Dermis lymphatic vessel endothelial cell (primary cell): ENCODE measurements at places on chromosomes 6 and 20. TPM values are rescaled to one million over a fixed set of nuclear protein-coding genes. Genes with fewer than 3 reads are reported as not detected.

The SIRPD gene
- not detected in 2 replicates for total RNA-seq

The SLC16A10 gene
- total RNA-seq, result 0.11 TPM in 1 of 2 replicates, not detected in the other

The GPR6 gene
- total RNA-seq, result not detected in 2 replicates

The APOM gene
- 0.52 and 0.54 TPM in 2 replicates for total RNA-seq

The GABRR2 gene
- 0.43 and 0.77 TPM in 2 replicates for total RNA-seq

The CPXM1 gene
- 0.33 and 1.2 TPM in 2 replicates for total RNA-seq

The GPX6 gene
- total RNA-seq, result not detected in 2 replicates

The HIVEP2 gene
- total RNA-seq, result 11.3 and 12.2 TPM in 2 replicates

The TLDC2 gene
- total RNA-seq, result 0.09 and 0.11 TPM in 2 replicates

The HEY2 gene
- under 0.01 and 0.09 TPM in 2 replicates for total RNA-seq

The FNDC11 gene
- 1.2 and 2.1 TPM in 2 replicates for total RNA-seq

The LY6G5C gene
- total RNA-seq, result 1.4 and 1.5 TPM in 2 replicates

The SLC22A16 gene
- total RNA-seq, result under 0.01 TPM in 1 of 2 replicates, not detected in the other

The BNIP5 gene
- total RNA-seq, result not detected in 2 replicates

The HTR1E gene
- not detected in 2 replicates for total RNA-seq

The MYCT1 gene
- total RNA-seq, result 144 and 192 TPM in 2 replicates

The RRBP1 gene
- total RNA-seq, result 58.6 and 71.0 TPM in 2 replicates

The C20orf144 gene
- under 0.01 TPM in 2 replicates for total RNA-seq

The LPIN3 gene
- 0.17 and 1.1 TPM in 2 replicates for total RNA-seq

The ASIP gene
- not detected in 2 replicates for total RNA-seq

The GTPBP2 gene
- total RNA-seq, result 29.9 and 37.3 TPM in 2 replicates

The GCNT2 gene
- 55.2 and 87.2 TPM in 2 replicates for total RNA-seq

The SCRT2 gene
- not detected in 2 replicates for total RNA-seq

The JAG1 gene
- total RNA-seq, result 94.2 and 94.3 TPM in 2 replicates

The MCCD1 gene
- total RNA-seq, result not detected in 2 replicates

The FKBP1C gene
- total RNA-seq, result 1.5 and 2.2 TPM in 2 replicates

The MUC21 gene
- not detected in 2 replicates for total RNA-seq

The TAB2 gene
- 13.9 and 16.5 TPM in 2 replicates for total RNA-seq

The SLC29A1 gene
- total RNA-seq, result 11.3 and 16.9 TPM in 2 replicates

The POPDC3 gene
- 0.26 and 0.33 TPM in 2 replicates for total RNA-seq

The TBXT gene
- not detected in 2 replicates for total RNA-seq

The C6orf118 gene
- not detected in 2 replicates for total RNA-seq

The KCNK5 gene
- total RNA-seq, result not detected in 2 replicates

The DEFB118 gene
- total RNA-seq, result not detected in 2 replicates

The ECT2L gene
- total RNA-seq, result under 0.01 TPM in 1 of 2 replicates, not detected in the other

The KIF13A gene
- total RNA-seq, result 21.8 and 26.2 TPM in 2 replicates

The KIF25 gene
- total RNA-seq, result not detected in 2 replicates

The RPL7L1 gene
- 96.3 and 122 TPM in 2 replicates for total RNA-seq

The CCHCR1 gene
- total RNA-seq, result 9.3 and 9.6 TPM in 2 replicates

The ZSCAN23 gene
- 2.5 TPM in 1 of 2 replicates, not detected in the other for total RNA-seq

The EYS gene
- not detected in 2 replicates for total RNA-seq

The LTA gene
- total RNA-seq, result not detected in 2 replicates

The GJA1 gene
- total RNA-seq, result 1,585 and 1,689 TPM in 2 replicates

The MCHR2 gene
- total RNA-seq, result not detected in 2 replicates

The TMEM14C gene
- 89.7 and 147 TPM in 2 replicates for total RNA-seq

The MLN gene
- not detected in 2 replicates for total RNA-seq

The CSTF1 gene
- 24.4 and 31.5 TPM in 2 replicates for total RNA-seq

The BTN3A1 gene
- 9.4 and 11.9 TPM in 2 replicates for total RNA-seq

The VTA1 gene
- total RNA-seq, result 23.3 and 31.4 TPM in 2 replicates

The TMEM74B gene
- 0.60 and 0.98 TPM in 2 replicates for total RNA-seq

The MEA1 gene
- total RNA-seq, result 36.4 and 37.4 TPM in 2 replicates

The PRDM13 gene
- not detected in 2 replicates for total RNA-seq

The NOX3 gene
- total RNA-seq, result not detected in 2 replicates

The CHRNA4 gene
- total RNA-seq, result 0.09 TPM in 1 of 2 replicates, not detected in the other

The TBX18 gene
- total RNA-seq, result 1.5 and 2.9 TPM in 2 replicates

The TRIM15 gene
- total RNA-seq, result not detected in 2 replicates

The OR2J3 gene
- total RNA-seq, result not detected in 2 replicates
